ENCODE measurements at places on chromosomes 7 and 10. TPM values are rescaled to one million over a fixed set of nuclear protein-coding genes. Genes with fewer than 3 reads are reported as not detected.

- no peaks in the 10 kb centered on the region for H3K4me1 ChIP-seq
- no peaks in the 10 kb centered on the region for H3K27me3 ChIP-seq
- H3K27ac ChIP-seq, result no peak overlapping the region
- DNase-seq, result no peak
Measured at GRCh38 chr7:111414374-111414773, 147.9 kb downstream of the IMMP2L start.

DNA sequence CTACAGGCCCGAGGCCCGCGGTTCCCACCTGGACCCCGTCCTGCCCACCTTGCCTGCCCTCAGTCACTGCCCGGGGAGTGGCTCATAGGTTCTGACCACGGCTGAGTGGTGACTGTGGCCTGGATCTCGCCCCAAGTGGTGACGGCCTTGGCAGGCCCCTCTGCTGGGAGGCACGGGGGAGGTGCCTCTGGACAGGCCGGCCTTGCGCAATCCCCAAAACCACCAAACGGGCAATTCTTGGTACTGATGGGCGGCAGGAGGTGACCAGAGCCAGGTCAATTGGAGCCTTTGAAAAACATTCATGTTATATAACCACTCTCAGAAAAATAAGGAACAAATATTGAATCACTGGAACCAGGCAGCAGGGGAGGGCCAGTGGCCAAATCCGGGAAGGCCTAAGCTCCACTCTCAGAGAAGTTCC is 83.4 kb downstream of the PRKAG2 start:
- DNase-seq, result no peak
- H3K27ac ChIP-seq, result no peak overlapping the region
- H3K4me1 ChIP-seq, result peaks cover 6% of the 10 kb centered on the region
- no peak overlapping the region for H3K4me3 ChIP-seq
- H3K27me3 ChIP-seq, result no peaks in the 10 kb centered on the region

DNA sequence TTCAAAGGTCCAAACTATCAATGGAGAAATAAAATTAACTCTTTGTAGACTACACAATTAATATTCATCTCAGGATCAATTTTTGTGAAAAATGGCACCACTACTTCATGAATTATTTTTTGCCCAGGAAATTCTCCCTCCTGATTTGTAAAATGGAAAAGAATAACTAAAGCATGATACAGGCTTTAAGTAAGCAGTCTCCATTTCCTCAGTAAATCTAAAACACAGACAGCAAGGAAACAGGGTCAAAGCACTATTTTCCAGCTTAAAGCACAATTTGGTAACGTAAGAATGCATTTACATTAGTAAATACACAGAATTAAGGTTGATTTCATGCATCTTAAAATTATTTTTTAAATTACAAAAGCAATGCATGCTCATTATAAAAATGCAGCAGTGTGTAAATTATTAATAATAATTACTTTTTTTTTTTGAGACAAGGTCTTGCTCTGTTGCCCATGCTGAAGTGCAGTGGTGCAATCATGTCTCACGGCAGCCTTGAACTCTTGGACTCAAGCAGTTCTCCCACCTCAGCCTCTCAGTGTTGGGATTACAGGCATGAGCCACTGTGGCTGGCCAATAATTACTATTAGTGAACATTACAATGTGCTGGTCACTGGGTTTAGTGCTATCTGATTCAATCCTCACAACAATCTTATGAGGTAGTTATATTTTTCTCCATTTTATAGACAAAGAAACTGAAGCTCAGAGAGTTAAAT is 26.1 kb upstream of the VCL start:
- H3K4me1 ChIP-seq, result no peaks in the 10 kb centered on the region
- no peak overlapping the region for H3K4me3 ChIP-seq
- H3K36me3 ChIP-seq, result no peaks in the 10 kb centered on the region
- H3K27me3 ChIP-seq, result no peaks in the 10 kb centered on the region
- no peak overlapping the region for H3K27ac ChIP-seq

DNA sequence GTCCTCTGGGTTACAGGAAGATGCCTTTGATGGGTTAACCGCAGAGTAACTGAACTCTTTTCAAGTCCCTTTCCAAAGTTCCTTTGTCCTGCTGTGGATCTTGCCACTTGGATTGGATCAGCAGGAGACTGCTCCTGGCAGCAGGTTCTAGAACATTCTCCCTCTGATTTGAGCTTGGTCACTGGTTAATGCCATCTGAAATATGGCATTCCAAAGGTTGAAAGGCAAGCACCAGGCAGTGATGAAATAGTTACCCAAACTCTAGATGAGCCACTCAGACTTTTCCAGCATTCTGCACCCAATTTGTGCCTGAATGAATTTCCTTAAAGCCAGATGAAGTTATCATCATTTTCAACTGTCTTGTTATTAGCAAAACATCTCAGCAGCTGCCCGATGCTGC is 343.9 kb downstream of the RNLS start:
- H3K4me3 ChIP-seq, result no peak overlapping the region
- no peaks in the 10 kb centered on the region for H3K36me3 ChIP-seq
- no peaks in the 10 kb centered on the region for H3K27me3 ChIP-seq
- no peaks in the 10 kb centered on the region for H3K4me1 ChIP-seq

DNA sequence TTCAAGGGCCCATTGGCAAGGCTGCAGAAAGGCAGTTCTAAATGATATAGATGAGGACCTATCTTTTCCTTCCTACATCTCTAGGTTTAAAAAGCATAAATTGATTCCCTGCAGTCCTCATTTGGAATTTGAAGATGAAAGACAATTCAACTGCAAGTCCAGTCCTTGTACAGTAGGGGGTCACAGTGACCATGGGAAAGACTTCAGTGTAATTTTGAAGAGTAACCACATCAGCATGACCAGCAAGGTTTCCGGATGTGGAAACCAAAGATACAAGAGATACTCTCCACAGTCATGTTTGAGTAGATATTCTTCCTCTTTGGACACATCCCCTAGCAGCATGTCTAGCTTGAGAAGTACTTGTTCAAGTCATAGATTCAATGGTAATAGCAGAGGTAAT is 539.3 kb upstream of the TEX47 start:
- no peak for DNase-seq
- no peak overlapping the region for H3K27ac ChIP-seq
- no peak overlapping the region for H3K4me3 ChIP-seq
- H3K36me3 ChIP-seq, result no peaks in the 10 kb centered on the region
- no peaks in the 10 kb centered on the region for H3K4me1 ChIP-seq
- no peaks in the 10 kb centered on the region for H3K27me3 ChIP-seq

GRCh38 chr10:86962981-86963310 is 4.5 kb downstream of the SNCG start:
- no peak overlapping the region for H3K27ac ChIP-seq
- no peaks in the 10 kb centered on the region for H3K27me3 ChIP-seq
- no peaks in the 10 kb centered on the region for H3K36me3 ChIP-seq
- no peak for DNase-seq

DNA sequence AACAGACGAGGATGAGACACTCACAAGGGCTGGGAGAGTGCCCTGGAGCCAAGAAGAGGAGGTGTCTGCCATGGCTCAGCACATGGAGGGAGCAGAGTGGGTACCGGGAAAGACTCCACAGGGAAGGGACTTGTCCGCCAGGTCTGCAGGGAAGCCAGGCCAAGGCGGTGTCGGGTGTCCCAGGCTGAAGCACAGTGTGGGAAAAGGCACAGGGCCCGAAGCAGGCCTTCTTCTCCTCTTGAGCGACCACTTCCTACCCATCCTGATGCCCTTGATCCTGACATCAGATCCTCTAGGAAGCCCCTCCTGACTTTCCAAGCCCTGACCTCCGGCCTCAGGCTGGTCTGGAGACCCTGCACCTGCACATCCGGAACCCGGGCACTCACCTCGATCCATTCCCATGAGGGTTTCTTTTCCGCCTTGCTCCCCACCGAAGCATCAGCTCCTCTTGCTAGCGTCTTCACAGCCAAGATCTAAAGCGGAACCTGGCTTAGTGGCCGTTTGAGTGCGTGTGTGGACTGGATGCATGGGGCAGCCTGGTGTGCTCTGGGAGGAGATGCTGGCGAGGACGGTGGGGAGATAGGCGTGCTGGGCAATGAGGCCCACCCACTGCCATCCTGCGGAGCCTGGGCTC is 8.5 kb downstream of the CALML3 start:
- H3K27me3 ChIP-seq, result no peaks in the 10 kb centered on the region
- DNase-seq, result no peak
- no peaks in the 10 kb centered on the region for H3K36me3 ChIP-seq
- H3K4me3 ChIP-seq, result no peak overlapping the region
- no peak overlapping the region for H3K27ac ChIP-seq

- peak overlapping the region; percentile 34 for H3K27ac ChIP-seq
- H3K4me1 ChIP-seq, result peaks cover 4% of the 10 kb centered on the region
- peak; percentile 17 for DNase-seq
- no peaks in the 10 kb centered on the region for H3K27me3 ChIP-seq
- no peak overlapping the region for H3K4me3 ChIP-seq
- no peaks in the 10 kb centered on the region for H3K36me3 ChIP-seq
Measured at GRCh38 chr10:44961230-44961571, 1.6 kb downstream of the RASSF4 start.

DNA sequence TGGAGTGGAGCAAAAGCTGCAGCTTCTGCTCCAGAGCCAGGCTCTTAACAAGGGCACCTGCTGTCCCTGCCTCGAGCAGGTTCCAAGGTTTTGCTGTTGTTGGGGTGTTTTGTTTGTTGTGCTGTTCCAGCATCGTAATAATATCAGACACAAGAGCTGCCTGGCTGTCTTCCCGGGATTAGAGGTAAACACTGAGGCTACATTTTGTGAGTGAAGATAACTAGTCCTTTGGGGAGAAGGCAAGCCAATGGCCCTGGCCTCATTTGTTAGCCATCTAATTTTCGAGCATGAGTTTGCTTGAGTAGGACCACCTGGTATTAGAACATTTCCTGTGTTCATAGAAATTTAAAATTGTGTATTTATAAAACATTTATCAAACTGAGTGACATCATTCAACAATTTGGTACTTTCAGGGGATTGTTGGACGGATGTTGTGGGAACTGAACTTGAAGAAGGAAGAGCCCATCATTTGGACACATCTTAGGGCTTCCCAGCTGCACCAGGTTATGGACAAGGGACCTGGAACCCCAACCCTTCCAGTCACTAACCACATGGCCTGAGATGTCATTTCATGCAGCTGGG is 555.0 kb downstream of the TNS3 start:
- no peak for DNase-seq
- no peak overlapping the region for H3K4me3 ChIP-seq
- H3K4me1 ChIP-seq, result no peaks in the 10 kb centered on the region
- no peaks in the 10 kb centered on the region for H3K27me3 ChIP-seq
- H3K36me3 ChIP-seq, result no peaks in the 10 kb centered on the region

GRCh38 chr10:21402606-21403083 is 122.8 kb downstream of the SKIDA1 start:
- no peaks in the 10 kb centered on the region for H3K36me3 ChIP-seq
- DNase-seq, result no peak

DNA sequence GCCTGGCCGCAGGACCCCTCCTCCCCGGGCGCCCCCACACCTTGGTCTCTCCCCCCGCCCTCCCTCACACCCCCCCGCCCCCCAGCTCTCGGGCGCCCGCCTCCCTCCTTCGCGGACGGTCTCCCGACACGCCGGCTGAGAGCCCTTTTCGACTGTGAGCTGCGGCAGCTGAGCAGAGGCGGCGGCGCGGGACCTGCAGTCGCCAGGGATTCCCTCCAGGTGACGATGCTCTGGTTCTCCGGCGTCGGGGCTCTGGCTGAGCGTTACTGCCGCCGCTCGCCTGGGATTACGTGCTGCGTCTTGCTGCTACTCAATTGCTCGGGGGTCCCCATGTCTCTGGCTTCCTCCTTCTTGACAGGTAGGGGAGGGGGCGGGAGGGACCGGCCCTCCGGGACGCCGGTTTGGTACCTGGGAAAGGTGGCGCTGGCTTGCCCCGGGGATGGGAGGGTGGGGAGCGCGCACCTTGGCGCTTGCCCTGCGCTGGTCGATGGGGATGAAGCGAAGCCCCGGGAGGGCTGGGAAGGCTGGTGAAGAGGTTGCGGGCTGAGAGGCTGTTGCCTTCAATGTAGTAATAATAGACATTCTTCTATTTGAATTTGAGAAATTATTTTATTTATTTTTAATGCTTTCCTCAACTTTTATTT is at the start of gene BMPER:
Gene BMPER (plus strand): TSS at position 151 of the 644 bp plus-strand sequence. CDS start 75 bp downstream, at position 226.
- DNase-seq, result peak; percentile 28
- H3K4me1 ChIP-seq, result peaks cover 4% of the 10 kb centered on the region
- H3K36me3 ChIP-seq, result no peaks in the 10 kb centered on the region

GRCh38 chr10:668786-669485 is 20.5 kb downstream of the DIP2C start:
- no peaks in the 10 kb centered on the region for H3K36me3 ChIP-seq
- DNase-seq, result no peak
- H3K4me3 ChIP-seq, result no peak overlapping the region
- no peaks in the 10 kb centered on the region for H3K4me1 ChIP-seq

GRCh38 chr7:139104091-139104450 is 5.4 kb downstream of the ZC3HAV1 start:
- H3K4me1 ChIP-seq, result no peaks in the 10 kb centered on the region
- peak overlapping the region; percentile 1 for H3K4me3 ChIP-seq
- H3K27ac ChIP-seq, result peak overlapping the region; percentile 19
- H3K27me3 ChIP-seq, result no peaks in the 10 kb centered on the region

GRCh38 chr7:115054478-115055065 is 132.7 kb downstream of the MDFIC start:
- no peaks in the 10 kb centered on the region for H3K4me1 ChIP-seq
- no peak overlapping the region for H3K4me3 ChIP-seq
- H3K27me3 ChIP-seq, result no peaks in the 10 kb centered on the region
- DNase-seq, result no peak
- no peak overlapping the region for H3K27ac ChIP-seq
- no peaks in the 10 kb centered on the region for H3K36me3 ChIP-seq

DNA sequence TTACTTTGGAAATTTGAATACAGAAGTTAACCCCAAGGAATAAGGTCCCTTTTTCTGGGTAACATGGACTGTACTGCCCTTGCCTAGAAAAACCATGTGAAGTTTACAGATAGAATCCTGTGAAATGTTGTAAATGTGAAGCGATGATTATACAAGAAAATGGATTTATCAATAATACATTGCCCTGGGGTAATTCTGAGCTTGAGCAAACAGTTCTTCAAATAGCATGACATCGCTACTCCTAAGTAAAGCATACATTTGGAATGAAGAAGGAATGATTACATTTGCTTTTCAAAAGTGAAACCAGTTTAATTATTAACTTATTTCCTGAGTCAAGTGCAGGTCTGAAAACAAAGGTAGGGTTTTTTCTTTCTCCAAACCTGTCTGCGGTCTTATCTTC is 43.3 kb upstream of the FZD8 start:
- no peak overlapping the region for H3K4me3 ChIP-seq
- DNase-seq, result no peak
- no peaks in the 10 kb centered on the region for H3K36me3 ChIP-seq
- no peaks in the 10 kb centered on the region for H3K27me3 ChIP-seq

- DNase-seq, result no peak
- H3K27ac ChIP-seq, result no peak overlapping the region
Measured at GRCh38 chr10:8665322-8665721, 610.8 kb downstream of the GATA3 start.

Gene IFIT1
- total RNA-seq, result 1.9 TPM

Gene MRM2
- total RNA-seq, result 27.0 TPM

Gene RNLS
- total RNA-seq, result 13.0 TPM

Gene OPALIN
- not detected for total RNA-seq

Gene FAM25A
- not detected for total RNA-seq

Gene DDX21
- 47.5 TPM for total RNA-seq

Gene AGMO
- 0.37 TPM for total RNA-seq

Gene HOXA6
- 29.6 TPM for total RNA-seq

Gene OR6V1
- total RNA-seq, result not detected
